ENCODE measurements at places on chromosomes 1 and 21.

DNA sequence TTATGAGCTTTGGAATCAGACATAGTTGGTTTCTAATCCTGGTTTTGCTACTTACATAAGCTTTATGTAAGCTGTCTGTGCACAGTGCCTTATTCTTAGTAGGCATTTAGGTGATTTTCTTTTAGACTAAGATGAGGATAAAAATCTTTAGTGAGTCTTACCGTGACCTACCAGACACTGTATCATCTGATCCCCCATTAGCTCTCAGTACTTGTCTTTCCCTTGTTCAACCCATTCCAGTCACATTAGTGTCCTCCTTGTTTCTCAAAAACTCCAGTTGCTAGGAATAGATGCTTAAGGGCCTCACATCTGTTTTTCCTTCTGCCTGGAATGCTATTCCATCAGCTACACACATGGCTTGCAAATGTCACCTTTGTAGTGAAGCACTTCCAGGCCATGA lies 18.8 kb downstream of the PPP1R12B start:
- no peak for DNase-seq

DNA sequence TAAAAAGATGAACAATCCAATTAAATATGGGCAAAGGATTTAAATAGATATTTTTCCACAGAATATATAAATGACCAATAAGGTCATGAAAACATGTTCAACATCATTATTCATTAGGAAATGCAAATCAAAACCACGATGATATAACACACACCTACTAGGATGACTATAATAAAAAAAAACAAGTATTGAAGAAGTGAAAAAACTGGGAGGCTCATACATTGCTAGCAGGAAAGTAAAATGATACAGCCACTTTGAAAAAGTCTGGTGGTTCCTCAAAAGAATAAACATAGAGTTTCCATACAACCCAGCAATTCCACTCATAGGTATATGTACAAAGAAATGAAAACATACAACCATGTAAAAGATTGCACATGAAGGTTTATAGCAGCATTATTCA lies 75.7 kb upstream of the RAB4A start:
- no peak for DNase-seq

- no peak for DNase-seq
Measured at GRCh38 chr21:38284216-38284615, 27.4 kb downstream of the KCNJ15 start.

- DNase-seq = no peak
Measured at GRCh38 chr1:110637475-110637874, 31.3 kb upstream of the KCNA2 start.

DNA sequence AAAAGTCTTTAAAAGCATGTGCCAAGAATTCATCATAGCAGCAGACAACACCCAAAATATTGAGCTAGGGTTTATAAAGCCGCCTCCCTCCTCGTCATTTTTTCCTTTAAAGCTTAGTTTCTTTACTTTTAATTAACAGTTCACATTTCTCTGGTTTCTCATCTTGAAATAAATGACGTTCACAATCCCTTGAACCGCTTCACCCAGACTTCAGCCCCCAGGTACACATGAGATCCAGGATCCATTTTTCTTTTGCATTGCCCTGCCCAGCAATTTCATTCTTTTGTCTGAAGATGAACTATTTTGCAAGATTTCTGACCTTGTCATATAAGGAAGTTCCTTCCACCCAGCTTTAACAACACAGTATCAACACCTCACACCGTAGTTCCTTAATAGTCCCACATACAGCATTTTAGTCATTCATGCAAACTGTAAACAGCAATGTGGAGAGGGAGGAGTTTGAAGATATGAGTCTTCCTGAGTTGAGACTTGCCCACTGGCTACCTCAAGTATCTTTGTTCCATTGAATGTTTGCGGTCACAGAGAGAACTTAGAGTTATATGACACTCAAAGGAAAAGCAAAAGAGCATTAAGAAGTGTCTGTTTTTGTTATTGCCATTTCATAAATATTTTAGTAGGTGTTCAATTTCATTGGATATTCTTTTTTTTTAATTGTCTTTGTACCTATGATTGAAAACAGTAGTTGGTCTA lies 35.3 kb upstream of the CACYBP start:
- DNase-seq = no peak

DNA sequence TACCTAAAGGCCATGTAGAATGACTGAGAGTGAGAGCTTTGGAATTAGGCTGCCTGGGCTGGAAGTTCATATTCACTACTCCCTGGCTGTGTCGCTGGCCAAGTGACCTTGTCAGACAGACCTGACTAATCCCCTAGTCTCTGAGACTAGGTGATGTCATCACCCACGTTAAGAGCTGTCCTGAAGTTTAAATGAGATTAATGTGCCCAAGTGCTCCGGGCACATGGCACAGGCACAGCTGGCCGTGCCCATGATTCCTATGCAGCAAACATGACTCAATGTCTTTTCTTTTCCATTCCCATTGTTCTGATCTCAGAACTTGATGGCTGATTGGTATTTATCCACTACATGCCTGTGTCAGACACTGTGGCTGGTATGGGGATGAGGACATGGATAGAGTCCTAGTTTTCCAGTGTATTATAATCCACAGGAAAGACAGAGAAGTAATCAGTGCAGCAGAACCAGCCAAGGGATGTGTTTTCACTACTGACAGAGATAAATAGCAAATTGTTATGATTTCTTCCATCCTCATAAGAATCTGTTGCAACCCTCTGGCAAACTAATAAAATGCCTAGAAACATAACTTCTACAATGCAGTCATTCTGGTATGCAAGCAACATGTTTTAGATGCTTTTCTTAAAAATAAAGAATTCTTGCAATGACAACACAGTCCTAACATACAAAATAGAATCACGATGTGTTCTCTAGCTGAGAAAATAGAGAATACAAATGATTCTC lies 180.9 kb downstream of the PCP4 start:
- no peak for DNase-seq

GRCh38 chr1:221780175-221780574 lies 38.3 kb upstream of the DUSP10 start:
- DNase-seq = no peak

DNA sequence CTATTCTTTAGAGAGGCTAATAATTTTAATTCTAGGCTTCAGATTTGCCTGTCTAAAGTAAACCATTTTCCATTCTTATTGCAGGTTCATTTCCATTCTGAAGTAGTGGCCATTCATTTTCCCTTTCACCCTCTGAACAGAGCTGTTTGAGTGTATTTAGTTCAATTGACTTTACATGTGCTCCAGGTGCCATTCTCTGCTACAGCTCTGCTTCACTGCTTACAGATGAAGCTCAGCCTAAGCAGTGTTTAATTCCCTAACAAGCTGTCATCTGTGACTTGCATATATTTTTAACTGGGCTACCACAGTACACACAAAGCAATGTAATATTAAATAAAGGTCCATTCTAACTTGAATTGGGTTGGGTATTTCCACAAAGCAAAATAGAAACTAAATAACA lies 1031.6 kb downstream of the KCNT2 start:
- no peak for DNase-seq

DNA sequence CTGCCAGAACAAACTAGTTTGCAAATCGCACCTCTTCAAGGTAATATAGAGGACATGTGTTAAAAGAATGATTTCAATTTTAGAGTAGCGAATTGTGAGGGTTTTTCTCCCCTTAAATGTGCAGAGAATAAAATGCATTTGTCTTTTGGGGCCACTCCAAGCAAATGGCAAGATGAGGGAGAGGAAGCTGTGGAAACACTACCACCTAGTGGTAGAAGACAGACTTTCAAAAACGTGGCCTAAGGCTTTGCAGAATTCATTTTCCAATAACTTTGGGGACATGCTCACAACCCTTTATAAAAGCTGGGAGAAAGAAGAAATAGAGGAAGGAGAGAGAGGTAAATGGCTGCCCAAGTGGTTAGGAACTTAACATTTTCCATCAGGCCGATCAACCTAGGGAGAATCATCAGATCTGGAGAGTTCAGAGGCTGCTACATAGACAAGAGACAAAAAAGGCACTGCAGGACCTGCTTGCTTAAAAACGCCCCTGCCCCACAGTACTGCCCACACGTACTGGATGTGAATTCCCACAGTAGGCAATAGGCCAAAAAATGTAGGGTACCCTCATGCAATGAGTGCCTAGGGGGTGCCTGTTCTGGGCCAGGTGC lies 15.7 kb upstream of the RCAN1 start:
- DNase-seq = no peak

- DNase-seq = no peak
Measured at GRCh38 chr1:164937291-164937690, 378.3 kb downstream of the PBX1 start.

DNA sequence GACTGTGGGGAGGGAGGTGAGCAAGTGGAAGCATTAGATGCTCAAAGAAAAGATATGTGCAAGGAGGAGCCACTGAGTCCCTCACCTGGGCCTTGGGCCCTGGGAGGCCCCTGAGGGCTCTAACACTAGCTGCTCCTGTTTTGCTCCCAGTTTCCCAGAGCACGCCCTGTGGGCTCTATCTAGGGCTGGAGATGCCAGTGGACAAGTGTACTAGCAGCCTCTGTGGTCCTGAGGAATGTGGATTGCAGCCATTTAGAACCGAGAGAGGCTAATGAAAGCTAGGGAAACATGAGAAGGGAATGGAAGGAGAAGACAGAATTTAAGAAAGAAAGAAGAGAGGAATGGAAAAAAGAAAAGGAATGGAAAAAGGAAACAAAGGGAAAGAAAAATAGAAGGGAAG lies 10.0 kb upstream of the TBX15 start:
- no peak for DNase-seq

GRCh38 chr1:115893545-115893944 lies 52.6 kb upstream of the NHLH2 start:
- no peak for DNase-seq

- no peak for DNase-seq
Measured at GRCh38 chr1:94819945-94820746, at the start of gene SLC44A3. Gene SLC44A3, plus strand, starts transcription at chr1:94820357. Its CDS starts 95 bp downstream, at chr1:94820452.

DNA sequence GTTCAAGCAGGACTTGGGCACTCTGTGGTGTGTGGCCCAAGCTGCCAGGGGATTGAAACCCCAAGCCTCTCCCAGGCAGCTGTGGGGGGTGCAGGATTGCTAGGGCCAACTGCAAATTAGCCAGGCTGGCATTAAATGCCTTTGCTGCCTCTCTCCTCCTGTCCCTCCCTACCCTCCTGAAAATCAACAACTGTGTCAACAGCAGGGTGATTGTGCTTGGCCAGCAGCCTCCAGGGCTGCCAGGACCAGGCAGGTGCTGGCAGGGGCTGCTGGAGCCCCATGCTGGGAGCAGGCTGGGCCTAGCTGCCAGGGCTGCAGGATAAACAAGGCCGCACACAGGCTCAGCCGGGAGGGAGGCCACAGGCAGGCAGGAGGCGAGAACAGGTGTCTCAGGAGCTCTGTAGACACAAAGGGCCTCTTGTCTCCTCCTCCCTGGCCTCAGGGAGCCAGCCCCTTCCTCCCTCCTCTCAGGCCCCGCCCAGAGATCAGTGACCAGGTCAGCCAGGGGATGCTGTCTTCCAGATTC lies 11.4 kb downstream of the SOX13 start:
- no peak for DNase-seq

GRCh38 chr1:23843644-23844043 lies 18.4 kb upstream of the HMGCL start:
- no peak for DNase-seq

- DNase-seq = no peak
Measured at GRCh38 chr1:101264697-101265096, 27.9 kb downstream of the S1PR1 start.

DNA sequence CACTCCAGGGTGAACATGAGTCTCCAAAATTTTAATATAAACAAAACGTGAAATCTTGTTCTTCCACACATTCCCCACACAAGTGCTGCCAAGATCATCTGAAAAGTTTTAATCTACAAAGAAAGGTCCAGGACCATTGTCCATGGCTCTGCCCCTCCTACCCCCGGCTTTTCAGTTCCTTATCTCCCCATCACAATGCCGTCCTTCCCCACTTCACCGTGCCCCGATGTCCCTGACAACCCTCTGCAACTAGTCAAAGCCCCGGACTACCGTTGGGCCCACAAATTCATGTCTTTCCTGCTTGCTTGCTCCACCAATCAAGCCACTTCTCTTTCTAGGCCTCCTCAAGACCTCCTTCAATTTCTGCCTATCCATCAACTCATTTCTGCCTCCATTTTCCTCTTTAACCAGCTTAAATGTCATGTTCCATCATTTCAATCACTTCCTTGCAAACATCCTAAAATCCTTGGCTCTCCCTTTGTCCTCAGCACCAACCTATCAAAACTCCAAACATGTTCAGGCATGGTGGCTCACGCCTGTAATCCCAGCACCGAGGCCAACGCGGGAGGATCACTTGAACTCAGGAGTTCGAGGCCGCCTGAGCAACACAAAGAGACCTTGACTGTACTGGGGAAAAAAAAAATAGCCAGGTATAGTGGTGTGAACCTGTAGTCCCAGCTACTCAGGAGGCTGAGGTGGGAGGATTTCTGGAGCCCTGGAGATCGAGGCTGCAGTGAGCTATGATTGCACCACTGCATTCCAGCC lies 14.0 kb upstream of the BMP8B start:
- DNase-seq = no peak

GRCh38 chr1:12408662-12409061 lies 178.8 kb downstream of the VPS13D start:
- no peak for DNase-seq

DNA sequence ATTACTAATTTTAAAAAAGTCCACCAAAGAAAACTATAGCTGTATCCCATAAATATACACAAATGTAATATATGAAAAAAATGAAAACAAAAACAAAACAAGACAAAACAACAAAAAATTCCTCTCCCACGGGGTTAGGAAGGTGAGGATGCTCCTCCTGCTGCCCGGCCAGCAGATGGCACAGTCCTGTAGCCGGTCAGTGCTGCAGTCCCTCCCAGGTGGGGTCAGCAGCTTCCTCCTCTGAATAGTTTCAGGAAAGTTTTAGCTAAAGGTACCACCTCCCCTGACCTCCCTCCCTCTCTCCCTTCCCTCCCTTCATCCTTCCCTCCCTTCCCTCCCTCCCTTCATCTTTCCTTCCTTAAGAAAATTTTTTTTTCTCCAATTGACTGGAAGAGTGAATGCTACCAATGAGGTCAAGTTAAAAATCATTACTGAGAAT lies 67.8 kb upstream of the BCL10 start:
- no peak for DNase-seq

DNA sequence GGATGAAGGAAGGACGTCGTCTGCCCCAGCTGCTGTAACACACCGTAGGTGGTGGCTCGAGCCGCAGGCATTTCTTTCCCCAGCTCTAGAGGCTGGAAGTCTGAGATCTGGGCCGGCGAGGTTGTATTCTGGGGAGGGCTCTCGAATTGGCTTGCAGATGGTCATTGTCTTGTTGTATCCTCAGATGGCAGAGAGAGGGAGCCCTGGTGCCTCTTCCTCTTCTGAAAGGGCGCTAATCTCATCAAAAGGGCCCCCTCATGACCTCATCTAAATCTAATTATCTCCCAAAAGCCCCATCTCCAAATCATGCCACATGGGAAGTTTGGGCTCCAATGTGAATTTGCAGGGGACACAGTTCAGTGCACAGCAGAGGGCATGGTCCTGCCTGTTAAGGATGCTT lies 109.0 kb downstream of the SIK1 start:
- DNase-seq = no peak

- no peak for DNase-seq
Measured at GRCh38 chr1:41672173-41672572, 187.7 kb upstream of the EDN2 start.

DNA sequence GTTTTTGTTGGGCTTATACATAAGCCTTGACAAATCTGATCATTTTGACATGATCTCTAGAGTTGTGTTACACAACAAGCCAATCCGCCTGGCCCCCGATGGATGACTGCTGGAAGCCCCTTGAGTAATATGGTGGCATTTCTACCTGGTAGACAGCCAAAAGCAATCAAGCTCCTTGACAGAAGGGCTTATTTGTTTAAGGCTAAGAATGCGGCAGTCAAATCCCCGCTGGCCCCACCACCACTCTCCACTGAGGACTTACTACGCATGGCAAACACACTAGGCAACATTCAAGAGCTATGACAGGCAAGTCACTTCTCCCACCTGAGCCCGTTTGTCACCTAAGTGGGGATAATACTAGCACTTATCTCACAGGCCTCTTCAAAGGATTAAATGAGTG lies 33.4 kb upstream of the C1orf198 start:
- no peak for DNase-seq
